ENCODE measurements at places on chromosomes 1 and 21.
A peak's percentile ranks its signal among the peaks of the same experiment; 100 is the strongest.

DNA sequence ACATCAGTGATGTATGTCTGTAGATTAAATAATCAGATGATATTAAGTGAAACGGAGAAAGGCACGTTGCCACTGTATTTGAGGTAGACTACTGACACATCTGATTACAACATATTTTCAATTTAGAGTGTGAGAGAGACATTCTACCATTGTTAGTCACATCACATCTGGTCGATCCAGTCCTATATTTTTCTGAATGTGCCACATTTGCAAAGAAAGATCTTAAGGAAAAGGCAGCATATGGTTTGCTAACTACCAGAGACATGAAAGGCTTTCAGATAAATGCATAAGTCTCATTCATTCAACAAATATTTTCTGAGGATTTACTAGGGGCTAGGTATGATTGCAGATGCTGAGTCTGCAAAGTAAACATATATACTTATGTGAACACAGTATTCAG, 114.3 kb upstream of the RUNX1 start:
- no peak for DNase-seq

- DNase-seq, result no peak
These were observed 21.9 kb downstream of the EFCAB14 start for GRCh38 chr1:46697053-46697452.

DNA sequence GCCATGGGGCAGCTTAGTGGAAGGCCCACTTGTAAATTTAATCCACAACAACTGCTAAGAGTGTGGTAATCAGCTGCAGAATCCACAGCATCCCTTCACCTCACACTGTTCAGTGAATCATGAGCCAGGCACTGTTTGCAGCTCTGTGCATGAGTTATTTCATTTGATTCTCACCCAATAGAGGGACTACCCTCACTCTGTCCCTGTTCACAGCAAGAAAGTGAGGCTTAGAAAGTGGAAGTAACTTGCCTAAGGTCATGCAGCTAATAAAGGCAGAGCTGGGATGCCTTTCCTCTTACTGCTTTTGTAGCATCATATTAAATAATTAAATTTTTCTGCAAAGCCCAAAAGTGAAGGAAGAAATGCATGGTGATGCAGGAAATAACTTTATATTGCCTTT, 346.5 kb upstream of the PLD5 start:
- DNase-seq, result no peak

GRCh38 chr1:217498209-217498608, 132.7 kb downstream of the GPATCH2 start:
- no peak for DNase-seq

DNA sequence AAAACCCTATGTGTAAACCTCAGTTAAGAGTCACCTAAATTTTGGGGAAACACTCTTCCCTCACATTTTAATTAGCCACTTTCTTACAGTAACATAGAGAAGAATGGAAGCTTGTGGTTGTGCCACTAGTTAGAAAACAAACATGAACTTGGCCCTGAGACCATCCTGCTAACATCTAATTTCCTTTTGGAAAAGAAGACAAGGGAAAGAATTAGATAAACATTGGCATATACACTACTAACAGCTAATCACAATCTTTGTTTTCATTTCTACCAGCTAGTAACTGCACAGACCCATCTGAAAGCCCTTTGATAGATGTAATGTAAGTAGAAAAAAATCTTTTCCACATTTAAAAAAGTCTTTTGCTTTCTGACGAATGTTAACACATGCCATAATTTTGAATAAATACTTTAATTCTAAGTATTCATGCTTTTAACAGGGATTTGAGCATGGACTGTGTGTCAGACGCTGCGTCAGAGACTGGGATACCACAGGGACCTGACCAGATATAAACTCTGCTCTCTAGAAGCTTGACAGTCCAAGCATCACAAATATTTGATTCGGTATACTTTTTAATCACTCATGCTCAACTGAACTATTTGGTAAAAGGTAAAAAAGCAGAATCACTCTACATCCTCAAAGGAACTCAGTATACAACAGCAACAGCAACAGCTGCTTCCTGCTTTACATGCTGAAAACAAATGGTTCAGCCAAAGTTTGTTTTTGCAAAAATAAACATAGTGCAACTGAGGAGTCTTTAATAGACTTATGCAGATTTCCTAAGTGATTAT, 30.2 kb downstream of the DPH5 start:
- no peak for DNase-seq

DNA sequence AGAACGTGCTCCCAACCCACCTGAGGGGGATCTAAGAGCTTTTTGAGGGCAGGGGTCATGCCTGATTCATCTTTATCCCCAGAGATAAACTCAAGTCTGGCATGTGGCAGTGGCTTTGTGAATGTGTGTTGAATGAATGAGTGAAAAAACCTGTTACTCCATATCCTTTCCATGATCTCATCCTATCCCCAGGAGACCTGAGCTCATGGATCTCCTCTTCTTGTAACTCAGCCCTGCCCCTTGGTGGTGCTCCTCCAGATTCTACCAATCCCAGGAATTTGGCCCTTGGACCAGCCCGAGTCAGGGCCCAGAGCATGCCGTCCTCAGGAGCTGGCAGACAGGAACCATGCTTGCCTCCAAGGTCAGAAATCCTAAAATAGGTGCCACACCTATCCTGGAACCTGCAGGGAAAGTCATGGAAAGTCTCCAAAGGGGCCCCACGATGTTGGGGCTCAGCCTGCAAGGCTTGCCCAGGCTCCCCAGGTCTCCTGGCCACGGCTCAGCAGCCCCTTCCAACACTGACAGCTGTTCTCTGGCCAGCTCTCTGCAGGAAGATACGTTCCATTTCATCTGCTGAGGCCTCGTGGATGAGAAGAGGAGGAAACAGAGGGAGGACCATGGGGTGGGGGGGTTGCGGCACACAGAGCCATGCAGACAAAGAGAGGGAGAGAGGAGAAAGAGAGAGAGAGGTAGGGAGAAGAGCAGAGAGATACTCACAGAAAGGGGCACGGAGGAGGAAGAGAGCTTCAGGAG, 214.6 kb downstream of the TRABD2B start:
- no peak for DNase-seq

DNA sequence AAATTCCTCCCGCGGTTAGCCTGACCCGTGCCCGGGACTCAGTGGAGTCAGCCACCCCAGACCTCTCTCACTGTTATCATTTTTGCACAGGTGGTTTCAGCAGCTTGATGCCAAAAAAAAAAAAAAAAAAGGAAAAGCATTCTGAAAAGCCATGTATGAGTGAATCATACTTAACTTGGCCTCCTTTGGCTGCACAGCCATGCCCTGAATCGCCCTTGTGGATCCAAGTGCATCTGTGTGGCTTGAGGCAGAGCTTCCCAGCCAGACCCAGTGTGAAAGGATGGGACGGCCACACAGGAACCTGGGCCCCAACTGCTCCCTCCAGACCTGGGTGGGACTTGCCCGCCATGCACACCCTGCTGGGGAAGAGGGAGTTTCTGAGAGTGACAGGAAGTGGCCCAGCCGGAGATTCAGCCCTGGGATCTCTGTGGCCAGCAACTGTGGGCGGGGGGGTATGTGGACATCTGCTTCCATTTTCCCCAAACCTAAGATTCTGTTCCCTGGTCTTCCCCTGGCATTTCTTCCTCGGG, 8.6 kb downstream of the YBEY start:
- no peak for DNase-seq

- no peak for DNase-seq
These were observed 8.4 kb downstream of the TRAF5 start for GRCh38 chr1:211334986-211335385.

DNA sequence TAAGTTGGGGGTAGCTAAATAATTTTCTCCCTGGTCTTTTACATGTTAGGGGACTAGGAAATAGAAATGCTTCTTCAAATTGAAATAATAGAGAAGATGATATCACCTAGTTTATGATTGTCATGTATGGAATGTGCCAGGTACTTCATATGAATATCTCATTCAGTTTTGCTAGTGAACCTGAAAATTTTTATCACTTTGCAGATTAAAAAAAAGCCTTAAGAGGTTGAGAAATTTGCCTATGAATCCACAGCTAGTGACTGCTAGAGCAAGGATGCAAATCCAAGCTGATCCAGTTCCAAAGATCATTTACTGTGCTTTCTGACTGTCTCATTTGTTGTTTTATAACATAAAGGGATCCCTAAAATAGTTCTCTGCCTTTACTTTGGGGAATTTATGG, 24.7 kb downstream of the RNF2 start:
- no peak for DNase-seq

DNA sequence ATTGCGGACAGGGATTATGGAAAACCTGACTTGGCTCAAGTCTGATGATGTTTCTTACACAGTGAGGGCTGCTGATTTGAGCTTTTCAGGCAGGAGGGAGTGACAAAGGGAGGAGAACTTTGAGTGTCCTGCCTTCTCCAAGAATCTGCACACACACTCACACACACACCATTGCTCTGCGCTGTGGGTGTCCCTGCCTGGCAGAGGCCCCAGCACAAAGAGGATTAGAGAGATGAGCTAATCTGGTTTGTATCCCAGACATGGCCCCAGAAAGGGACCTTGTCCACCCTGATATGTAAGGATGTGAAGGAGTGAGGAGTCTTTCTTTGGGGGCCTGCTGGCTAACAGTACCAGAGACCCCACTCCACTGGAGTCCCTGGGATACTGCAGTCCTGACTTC, 5.9 kb upstream of the WNT2B start:
- no peak for DNase-seq

DNA sequence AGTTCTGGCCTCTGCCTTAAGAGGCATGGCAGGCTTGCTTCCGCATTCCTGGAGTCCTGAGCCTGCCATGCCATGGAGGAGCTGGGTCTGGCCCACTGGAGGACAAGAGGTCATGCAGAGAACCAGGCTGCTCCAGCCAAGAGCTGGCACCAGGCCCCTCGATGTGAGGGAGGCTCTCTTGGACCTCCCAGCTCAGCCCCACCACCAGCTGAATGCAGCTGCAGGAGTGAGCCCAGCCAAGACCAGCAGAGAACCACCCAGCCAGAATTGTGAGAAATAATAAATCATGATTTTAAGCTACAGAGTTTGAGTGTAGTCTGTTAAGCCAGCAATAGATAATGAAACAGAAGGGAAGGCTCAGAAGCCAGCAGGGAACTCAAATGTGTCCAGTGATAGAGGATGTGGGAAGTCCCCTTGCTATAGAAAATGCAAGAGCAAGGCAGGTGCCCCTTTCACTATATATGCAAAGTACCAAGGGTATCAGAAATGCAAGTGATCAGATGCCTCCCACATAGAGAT, 118.4 kb downstream of the HIVEP3 start:
- DNase-seq, result no peak

DNA sequence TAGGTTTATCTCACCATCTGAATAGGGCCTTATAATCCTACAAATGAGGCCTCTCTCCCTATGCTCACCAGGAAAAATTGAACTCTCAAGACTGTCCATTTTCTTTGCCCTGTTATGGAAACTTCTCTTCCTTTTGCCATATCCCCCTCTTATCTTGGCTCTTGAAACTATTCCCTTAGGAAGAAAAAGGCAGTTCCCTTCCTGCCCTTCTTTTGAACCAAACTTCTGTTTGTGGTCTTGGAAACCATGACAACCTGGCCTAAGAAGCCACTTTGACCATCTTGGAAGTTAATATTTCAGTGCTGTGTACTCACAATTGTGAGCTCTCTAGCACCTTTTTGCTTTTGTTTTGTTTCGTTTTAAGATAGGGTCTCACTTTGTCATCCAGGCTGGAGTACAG, 40.0 kb downstream of the ATP2B4 start:
- no peak for DNase-seq

DNA sequence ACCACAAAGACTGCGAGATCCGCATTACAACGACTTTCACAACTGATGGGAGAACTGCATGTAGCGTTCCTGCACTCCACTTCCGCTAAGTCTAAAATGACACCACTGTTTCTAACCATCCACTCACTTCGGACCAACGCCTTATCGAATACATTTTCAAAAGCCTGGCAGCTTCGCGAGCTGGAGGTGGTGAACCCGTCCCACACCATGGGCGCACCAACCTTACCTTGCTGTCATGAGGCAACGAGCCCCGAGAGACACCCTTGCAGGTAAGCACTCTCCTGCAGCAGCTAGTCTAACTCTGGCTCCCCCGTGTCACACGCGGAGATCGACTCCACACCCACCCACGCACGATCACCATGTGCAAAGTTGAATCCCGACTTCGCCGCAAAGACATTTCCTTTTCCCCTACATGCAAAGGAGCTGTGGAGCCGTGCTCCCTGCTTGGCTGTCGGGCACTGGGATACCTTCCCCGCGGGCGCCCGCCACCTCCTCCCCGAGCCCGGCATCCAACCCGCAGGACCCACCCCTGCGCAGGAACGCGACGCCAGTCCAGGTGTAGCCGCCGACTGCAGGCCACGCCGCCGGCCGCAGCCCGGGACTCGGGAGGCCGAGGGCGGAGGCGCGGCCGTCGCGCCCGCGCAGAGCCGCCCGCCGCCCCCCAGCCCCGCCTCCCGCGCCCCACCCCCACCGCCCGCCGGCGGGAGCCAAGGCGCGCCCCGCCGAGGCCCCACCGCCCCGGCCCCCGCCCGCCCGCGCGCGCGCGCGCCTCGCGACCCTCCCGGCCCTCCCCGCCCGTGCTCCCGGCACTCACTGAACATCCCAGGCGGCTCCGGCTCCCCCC, 629 bp downstream of the TAF5L start:
- peak; percentile 73 for DNase-seq

DNA sequence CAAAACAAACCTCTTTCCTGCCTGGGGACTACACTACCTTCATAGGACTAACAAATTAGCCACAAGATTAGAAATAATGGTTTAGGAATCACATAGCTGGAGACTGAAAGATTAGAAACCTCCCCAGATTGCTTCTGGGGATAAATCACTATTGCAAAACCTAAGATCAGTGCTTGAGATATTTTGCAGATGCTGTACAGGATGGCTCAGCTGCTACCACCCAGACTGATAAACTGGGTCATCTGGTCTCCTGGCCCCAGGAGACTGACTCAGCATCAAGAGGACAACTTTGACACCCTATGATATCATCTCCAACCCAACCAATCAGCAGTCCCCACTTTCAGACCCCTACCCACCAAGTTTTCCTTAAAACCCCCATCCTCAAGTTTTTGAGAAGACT, 137.0 kb downstream of the LRRC53 start:
- no peak for DNase-seq

DNA sequence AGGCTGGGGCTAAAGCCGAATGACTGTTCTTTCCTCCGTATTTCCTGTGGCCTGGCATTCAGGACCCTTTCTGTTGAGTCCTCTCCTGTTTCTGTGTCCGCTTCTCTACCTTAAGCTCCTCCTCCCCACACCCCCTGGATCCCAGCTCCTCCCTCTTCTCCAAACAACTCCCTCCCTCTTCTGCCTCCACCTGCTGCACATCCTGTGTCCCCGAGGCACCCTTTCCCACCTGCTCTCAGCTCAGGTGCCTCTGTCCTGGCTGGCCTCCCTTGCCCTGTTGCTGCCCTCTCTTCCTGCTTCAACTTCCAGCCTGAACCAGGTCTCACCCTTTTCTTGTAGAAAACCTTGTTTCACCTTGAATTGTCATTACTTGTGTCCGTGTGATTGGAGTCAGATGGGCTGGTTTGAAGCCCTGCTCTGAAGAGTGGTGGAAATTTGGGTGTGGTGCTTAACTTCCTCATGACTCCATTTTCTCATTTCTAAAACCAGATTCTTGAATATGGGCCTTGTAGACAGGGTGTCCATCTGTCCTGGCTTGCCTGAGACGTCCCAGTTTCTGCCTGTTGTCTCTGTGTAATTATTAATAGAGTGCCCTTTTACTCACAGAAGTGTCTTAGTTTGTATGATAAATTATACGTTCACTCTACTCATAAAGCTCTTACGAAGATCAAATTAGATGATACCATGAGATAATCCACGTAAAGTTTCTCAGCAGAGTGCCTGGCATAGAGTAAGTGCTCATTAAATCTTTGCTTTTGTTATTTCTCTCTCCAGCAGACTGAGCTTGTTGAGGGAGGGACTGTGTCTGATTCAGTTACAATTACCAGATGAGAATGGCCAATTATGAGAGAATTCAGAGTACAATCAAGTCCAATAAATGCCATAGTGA, 58.9 kb upstream of the TRABD2B start:
- no peak for DNase-seq

Data from activated CD4-positive, alpha-beta T cell treated with anti-CD3 and anti-CD28 coated beads for 36 hours (primary cell).